ENCODE measurements at places on chromosomes 2 and 18.

- no peak for DNase-seq
These were observed 48.7 kb downstream of the ATIC start for GRCh38 chr2:215360596-215360995.

GRCh38 chr2:225600865-225601264, 201.4 kb downstream of the NYAP2 start:
- no peak for DNase-seq

- DNase-seq: no peak
These were observed 44.4 kb downstream of the RPIA start for GRCh38 chr2:88735853-88736252.

GRCh38 chr2:229622495-229623355, 91.6 kb downstream of the DNER start:
- no peak for DNase-seq

DNA sequence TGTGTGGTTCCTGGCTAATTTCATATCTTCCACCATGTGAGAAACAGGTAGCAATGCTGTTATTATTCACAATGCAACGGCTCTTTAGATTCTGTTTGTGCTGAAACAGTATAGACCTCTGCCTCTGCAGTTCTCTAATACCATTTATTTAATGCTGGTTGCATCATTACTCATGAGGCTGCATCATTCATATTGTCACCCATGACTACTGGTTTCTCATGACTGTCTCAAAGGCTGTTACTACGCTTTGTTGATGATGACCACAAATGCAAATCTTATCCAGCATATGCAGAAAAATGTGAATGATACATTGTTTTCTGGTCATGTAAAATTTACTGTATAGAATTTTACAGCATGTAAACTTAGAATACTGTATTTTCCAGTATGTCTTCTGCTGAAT, 22.5 kb downstream of the CAVIN2 start:
- no peak for DNase-seq

DNA sequence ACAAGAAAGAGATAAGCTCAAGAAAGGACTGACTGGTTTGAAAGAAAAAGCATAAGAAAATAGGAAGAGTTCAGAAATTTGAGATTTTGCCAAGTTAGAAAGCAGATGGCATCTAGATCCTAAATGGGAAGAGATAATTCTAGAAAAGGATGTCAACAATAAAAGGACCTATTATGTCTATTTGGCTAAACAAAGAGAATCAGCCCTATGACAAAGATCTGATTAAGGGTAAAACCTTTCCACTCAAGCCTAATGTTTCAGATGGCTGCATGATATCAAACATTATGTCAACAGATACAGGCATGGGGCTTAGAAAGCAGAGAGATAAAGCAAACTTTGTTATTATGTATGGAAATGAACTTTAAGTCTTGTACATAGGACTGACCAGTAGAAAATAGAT, 465.0 kb upstream of the TRIB2 start:
- no peak for DNase-seq

- DNase-seq: peak; percentile 47
These were observed 13.9 kb downstream of the SPATS2L start for GRCh38 chr2:200320344-200320743.

- DNase-seq: no peak
These were observed 11.7 kb upstream of the SIX3 start for GRCh38 chr2:44929735-44930273.

DNA sequence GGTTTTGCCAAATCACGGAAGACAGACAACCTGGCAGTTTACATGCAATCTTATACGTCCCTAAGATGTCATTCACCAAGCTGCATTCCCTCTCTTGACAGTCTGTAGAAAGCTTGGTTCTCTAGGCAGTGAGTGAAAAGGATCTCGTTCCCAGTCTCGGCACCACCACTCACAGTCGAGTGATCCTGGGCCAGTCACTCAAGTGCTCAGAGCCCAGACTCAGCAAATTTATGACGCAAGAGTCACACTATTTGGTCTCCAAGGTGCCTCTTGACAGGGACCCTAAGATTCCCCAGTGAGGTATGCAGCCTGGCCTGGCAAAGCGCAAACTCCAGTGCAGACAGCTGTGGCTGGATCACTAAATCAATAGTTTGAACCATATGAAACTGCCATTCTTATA, 77.9 kb downstream of the EIPR1 start:
- DNase-seq: no peak

Measured in NCI-H2171 (cell line).